NCI-H1436 treated with DMSO at 0.1 percent for 48 hours (cell line): ENCODE measurements at places on chromosomes 2 and 18.

DNA sequence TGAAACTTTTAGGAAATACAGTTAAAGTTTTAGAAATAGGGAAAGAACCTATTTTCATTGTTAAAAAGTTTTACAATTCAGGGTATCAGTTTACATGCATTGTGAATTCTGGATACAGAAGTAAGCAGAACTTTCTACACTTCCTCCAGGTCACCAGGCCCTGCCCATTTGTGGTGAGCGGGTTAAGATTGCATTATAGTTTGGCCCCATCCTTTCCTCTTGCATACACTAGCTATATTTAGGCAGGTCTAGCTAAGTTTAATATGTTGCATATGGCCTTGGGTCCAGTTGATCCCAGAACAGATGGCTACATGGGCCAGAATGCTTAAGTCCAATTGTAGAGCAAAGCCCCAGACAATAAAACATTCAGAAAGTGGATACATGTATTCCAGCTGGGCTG is 4.8 kb downstream of the VWA3B start:
- DNase-seq: no peak

GRCh38 chr2:152511981-152512380 is 177.0 kb downstream of the FMNL2 start:
- DNase-seq: no peak

- DNase-seq: no peak
Observed at GRCh38 chr2:71353248-71353647, 21.7 kb downstream of the ZNF638 start.

GRCh38 chr2:65937379-65938160 is 497.4 kb upstream of the MEIS1 start:
- DNase-seq: no peak

DNA sequence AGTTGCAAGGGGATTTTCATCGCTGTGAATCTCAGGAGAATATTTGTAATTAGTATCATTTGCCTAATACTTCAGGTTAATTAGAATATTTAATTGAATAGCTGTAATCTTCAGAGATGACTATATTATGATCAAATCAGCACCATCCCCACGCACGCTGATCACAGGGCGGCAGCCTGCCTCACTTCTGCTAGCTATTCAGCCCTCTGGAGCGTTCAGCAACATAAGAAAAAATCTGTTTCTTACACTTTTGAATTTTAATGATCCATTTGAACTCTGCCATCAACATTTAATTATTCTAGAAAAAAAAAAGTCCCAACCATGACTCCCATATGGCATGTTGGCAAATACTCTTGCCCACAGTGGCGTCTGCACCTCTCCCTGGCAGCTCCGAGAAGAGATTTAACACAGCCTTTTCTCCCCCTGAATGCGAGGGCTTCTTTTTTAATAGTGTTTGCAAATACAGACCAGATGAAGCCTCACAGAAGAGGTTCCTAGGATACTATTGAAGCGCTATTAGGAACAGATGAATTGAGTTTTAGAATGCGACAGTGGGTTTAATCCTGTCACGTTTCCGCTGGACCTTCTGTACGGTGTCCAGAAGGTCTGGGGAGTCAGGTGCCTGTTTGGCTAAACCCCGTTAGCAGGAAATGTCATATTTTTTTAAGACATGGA is 731.9 kb upstream of the SALL3 start:
- DNase-seq: no peak

GRCh38 chr2:143321994-143322393 is 192.8 kb downstream of the ARHGAP15 start:
- no peak for DNase-seq

- DNase-seq: no peak
Observed at GRCh38 chr18:12884406-12885323, 628 bp upstream of the PTPN2 start.

DNA sequence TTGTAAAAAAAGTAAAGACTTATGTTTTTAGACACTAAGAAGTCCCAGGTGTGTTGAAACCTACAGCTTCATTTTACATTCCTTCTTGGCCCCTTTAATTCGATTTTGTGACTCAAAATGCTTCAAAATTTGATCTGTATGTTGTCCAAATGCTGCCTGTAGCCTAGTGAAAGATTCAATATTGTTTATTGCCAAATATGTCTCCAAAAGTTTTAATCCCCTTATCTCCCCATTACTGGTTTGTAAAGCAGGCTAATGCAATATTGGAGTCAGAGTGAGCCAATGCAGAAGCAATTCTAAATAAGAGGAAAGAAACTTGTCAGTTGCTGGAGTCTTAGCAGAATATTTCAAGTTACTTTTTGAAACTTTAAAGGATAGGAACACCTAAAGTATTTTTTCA is 287.0 kb upstream of the ZC3H15 start:
- no peak for DNase-seq

DNA sequence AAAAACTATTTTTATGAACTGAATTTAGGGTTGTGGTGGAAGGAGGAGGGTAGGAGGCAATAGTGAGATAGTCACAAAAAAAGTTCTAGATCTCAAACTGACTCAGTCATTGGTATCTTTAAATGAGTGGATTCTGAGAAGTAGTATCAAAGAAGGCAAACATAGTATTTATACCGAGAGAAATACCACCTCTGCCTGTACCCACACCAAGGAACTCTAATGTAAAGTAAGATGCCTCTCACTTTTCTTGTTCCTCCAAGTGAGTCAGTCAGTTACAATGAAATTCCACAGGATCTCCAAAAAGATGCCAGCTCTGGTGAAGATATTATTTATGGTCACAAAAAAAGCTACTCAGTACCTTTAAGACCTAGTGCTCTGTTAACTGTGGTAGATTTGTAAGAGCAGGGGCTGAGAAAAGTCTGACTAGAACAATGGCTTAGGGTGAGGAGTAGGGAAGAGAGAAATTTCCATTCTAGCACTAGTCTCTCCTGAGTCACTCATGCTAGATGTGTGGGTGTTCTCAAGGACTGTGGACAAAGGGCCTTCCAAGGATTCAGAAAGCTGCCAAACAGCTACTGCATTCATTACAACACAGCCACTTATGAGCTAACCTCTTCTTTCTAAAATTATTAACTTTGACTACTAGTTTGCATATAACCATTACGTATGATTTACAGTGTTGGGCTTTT is 36.3 kb downstream of the YWHAQ start:
- no peak for DNase-seq

DNA sequence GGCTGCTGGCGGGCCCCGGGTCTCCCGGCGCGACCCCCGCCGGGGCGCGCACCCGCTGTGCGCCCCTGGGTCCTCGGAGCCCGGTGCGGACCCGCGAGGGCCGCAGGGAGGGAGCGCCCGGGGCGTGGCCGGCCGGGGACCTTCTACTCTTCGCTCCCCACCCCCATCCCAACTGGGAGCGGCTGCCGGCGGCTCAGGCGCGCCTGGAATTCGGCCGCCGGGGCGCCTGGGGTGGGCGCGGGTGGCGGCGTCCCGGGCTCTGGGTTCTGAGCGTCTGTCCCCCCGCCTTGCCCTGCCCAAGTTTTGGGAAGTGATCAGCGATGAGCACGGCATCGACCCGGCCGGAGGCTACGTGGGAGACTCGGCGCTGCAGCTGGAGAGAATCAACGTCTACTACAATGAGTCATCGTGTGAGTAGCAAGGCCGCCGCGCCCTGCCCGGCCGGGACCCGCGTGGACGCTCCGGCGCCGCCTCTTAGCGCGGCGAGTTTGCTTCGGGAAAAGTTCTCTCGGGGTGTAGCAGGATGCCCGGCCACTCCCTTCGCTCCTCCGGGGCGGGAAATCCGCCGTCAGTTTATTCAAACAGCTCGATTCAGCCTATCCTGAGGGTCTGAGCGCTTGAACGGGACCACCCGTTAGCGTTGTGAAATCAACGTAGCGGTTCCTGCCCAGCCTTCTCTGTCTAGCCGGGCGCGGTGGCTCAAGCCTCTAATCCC is 502 bp downstream of the TUBB6 start:
- DNase-seq: no peak

GRCh38 chr2:207289295-207290018 is 123.7 kb upstream of the KLF7 start:
- DNase-seq: no peak

GRCh38 chr2:191617575-191617974 is 60.4 kb upstream of the NABP1 start:
- no peak for DNase-seq

DNA sequence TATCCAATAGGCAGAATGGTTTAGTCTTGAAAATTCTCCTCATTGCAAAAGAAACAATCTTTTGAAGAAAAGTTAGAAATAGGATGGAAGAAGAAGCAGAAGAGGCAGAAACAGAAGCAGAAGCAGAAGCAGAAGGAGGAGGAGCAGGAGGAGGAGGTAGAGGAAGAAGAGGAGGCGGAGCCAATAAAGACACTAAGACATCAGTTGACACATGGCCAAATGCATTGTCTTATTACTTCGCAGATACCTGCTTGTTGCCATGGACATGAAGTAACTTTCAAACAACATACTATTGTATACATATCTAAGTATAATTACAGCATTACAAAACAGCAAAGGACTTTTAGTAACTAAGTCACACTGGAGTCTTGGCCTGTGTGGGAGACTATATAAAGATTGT is 606.3 kb downstream of the METTL4 start:
- DNase-seq: no peak

- no peak for DNase-seq
Observed at GRCh38 chr18:12394428-12394827, 13.3 kb upstream of the PRELID3A start.

GRCh38 chr2:231187736-231188505 is 10.5 kb upstream of the ARMC9 start:
- DNase-seq: no peak

DNA sequence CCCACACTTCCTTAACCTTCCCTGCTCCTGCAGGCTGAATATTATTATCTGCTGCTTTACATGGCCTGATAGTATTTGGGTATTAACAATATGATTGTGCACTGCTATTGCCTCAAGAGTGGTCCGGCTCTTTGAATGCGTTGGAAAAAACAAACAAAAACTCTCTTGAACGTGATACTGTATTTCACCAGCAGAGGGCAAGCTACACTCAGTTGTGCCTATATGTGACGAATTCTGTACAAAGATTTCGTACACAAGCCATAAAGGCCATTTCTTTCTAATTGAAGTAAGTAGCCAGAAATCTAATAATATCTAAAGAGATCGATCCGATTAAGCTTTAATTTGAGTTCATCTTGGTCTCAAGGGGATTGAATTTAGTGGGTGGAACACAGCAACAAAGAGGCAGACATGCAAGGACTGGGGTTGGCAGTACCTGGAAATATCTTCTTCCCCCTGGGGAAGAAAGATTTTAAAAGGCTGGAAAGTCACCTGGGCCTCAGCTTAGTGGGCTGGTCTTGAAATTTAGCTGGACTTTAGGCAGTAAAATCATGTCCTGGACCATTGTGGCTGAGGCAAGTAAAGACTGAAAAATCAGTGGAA is 49.3 kb upstream of the RAB6D start:
- no peak for DNase-seq

GRCh38 chr2:161651547-161651946 is 27.3 kb downstream of the SLC4A10 start:
- DNase-seq: no peak

DNA sequence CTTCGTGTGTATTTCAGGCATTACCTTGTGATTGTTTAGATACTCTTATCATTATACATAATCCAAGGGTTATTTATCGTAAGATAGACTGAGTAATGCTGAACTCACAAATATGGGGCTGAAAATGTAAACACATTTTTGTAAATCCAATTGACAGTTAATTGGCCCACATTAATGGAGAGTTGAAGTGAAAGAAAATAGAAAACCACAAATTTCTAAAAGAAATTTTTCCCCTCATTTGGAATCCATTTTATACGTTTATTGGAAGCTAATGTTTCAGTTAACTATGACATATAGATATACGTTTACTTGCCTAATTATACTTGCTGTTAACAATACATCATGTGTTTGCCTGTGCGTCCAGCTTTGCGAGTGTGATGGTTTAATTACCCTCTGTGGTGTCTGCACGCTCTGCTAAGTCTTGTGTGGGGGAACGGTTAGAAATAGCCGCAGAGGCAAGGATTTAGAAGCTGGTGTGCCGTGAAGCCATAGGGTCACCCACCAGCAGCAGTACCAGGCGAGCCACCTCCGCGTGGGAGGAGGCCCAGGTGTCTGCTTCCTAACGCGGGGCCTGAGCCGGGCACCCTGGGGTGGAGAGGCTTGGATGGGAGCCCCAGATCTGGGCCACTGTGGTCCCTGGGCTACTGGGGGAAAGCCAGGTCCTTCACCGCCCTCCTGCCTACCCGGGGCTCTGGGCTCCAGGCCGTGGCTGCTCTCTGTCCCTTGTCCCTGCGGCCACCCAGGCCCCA is 38.0 kb downstream of the TSHZ1 start:
- no peak for DNase-seq

- DNase-seq: no peak
Observed at GRCh38 chr2:231012463-231012862, 16.5 kb downstream of the SPATA3 start.

GRCh38 chr2:111633189-111633588 is 250.8 kb downstream of the ANAPC1 start:
- DNase-seq: no peak

DNA sequence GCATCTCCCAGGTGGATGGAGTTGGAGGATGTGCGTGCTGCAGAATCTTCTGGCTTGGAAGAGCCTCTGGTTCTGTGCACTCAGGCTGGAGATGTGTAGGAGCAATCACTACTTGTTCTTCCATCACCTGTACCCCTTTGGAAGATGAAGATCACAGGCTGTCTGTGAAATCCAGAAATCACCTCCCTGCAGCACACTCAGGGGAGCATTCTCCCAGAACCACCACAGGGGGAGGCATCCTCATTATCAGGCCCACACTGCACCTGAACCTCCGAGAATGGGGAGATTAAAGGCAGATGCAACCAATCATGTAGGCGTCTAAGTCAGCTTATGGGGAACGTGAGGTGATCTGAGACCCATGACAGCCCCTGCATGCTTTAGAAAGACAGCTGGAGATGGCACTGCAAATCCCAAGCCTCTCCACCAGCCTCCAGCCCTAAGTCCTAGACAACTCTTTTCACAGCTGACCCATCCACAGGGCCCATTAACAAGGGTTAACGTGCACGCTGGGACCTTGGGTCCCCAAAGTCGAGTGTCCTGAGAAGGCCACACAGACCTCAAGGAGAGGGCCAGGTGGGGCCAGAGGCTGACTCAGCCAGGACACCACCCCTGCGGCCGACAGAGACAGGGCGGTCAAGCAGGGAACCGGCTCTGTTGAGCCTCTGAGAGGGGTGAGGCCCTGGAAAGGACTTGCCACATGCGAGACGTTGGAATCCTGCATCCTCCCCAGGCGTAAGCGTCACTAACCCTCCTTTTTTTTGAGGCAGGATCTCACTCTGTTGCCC is 314.9 kb downstream of the EIPR1 start:
- no peak for DNase-seq

- no peak for DNase-seq
Observed at GRCh38 chr2:6905668-6906067, 11.5 kb upstream of the RNF144A start.

- no peak for DNase-seq
Observed at GRCh38 chr2:162063899-162064298, 10.1 kb downstream of the DPP4 start.

- peak; percentile 70 for DNase-seq
Observed at GRCh38 chr2:160076914-160077313, 14.5 kb upstream of the PLA2R1 start.
